ENCODE measurements at places on chromosomes 6 and 20. TPM values are rescaled to one million over a fixed set of nuclear protein-coding genes. Genes with fewer than 3 reads are reported as not detected.

The SLC16A10 gene
- 12.6 TPM for total RNA-seq

The RIPPLY2 gene
- not detected for total RNA-seq

- H3K4me3 ChIP-seq: no peak overlapping the region
- H3K36me3 ChIP-seq: no peaks in the 10 kb centered on the region
- no peak for DNase-seq
- H3K27me3 ChIP-seq: no peaks in the 10 kb centered on the region
- no peaks in the 10 kb centered on the region for H3K4me1 ChIP-seq
These were observed 479.0 kb upstream of the CITED2 start for GRCh38 chr6:139853302-139853992.

GRCh38 chr20:51034476-51034875, 11.6 kb upstream of the KCNG1 start:
- no peak overlapping the region for H3K27ac ChIP-seq
- no peak for DNase-seq
- H3K36me3 ChIP-seq: no peaks in the 10 kb centered on the region
- no peaks in the 10 kb centered on the region for H3K4me1 ChIP-seq

- DNase-seq: no peak
- H3K4me3 ChIP-seq: no peak overlapping the region
- H3K36me3 ChIP-seq: no peaks in the 10 kb centered on the region
- no peaks in the 10 kb centered on the region for H3K27me3 ChIP-seq
- H3K4me1 ChIP-seq: peaks cover 10% of the 10 kb centered on the region
- no peak overlapping the region for H3K27ac ChIP-seq
These were observed 397.4 kb downstream of the MAFB start for GRCh38 chr20:40291493-40292135.

The NKX2-2 gene
- total RNA-seq: not detected

DNA sequence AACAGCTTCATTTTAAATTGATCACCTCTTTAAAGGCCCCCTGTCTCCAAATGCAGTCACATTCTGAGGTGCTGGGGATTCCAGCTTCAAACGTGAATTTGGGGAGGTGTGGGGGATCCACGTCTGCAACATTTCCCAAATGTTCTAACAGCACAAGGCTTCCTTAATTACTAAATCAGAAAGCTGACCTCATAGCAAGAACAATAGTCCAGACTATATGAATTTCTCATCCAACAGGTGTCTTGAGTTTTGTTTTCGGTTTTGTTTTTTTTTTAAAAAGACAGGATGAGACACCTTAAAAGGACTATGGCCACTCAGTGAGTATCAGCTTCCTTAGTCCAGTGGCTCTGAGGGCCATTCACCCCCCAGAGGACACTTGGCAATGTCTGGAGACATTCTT, 11.5 kb downstream of the ATP9A start:
- H3K4me3 ChIP-seq: no peak overlapping the region
- H3K27ac ChIP-seq: no peak overlapping the region
- no peaks in the 10 kb centered on the region for H3K27me3 ChIP-seq
- H3K36me3 ChIP-seq: no peaks in the 10 kb centered on the region

- H3K4me3 ChIP-seq: no peak overlapping the region
- H3K27ac ChIP-seq: no peak overlapping the region
- DNase-seq: no peak
- no peaks in the 10 kb centered on the region for H3K27me3 ChIP-seq
- H3K4me1 ChIP-seq: no peaks in the 10 kb centered on the region
- no peaks in the 10 kb centered on the region for H3K36me3 ChIP-seq
These were observed 281.6 kb downstream of the PLCB1 start for GRCh38 chr20:8413691-8414090.

DNA sequence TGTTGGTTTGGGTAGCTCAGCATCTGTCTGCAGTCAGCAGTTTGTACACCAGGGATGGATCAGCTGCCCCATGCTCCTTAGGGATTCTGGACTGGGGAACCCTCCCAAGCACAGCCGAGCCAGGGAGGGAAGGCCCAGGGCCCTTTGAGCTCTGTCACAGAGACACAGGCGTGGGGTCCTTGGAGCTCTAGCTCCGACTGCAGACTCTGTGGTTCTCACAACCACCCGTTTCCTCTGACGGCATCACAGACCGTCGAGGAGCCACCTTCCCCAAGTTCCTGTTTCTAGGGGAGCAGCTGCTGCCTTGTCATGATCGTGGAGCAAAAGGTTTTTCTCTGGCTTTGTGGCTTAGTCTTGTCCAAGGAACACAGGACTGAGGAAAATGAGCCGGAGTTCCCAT, at the start of gene SLA2:
SLA2 (minus strand) TSS at position 199 of the 400 bp plus-strand sequence. CDS start 4,861 bp downstream, outside the sequence.
- H3K36me3 ChIP-seq: peaks cover under 1% of the 10 kb centered on the region
- no peaks in the 10 kb centered on the region for H3K4me1 ChIP-seq
- no peaks in the 10 kb centered on the region for H3K27me3 ChIP-seq
- H3K27ac ChIP-seq: no peak within 1 kb of the TSS

The ANGPT4 gene
- total RNA-seq: not detected

The CALHM5 gene
- total RNA-seq: 1.4 TPM

- H3K36me3 ChIP-seq: no peaks in the 10 kb centered on the region
- H3K27ac ChIP-seq: no peak overlapping the region
- H3K27me3 ChIP-seq: no peaks in the 10 kb centered on the region
- DNase-seq: no peak
These were observed 202.0 kb upstream of the GMDS start for GRCh38 chr6:2447318-2447920.

GRCh38 chr20:63577317-63577894, 3.4 kb upstream of the HELZ2 start:
- no peaks in the 10 kb centered on the region for H3K4me1 ChIP-seq
- H3K36me3 ChIP-seq: no peaks in the 10 kb centered on the region
- H3K4me3 ChIP-seq: no peak overlapping the region
- H3K27me3 ChIP-seq: no peaks in the 10 kb centered on the region
- peak; percentile 80 for DNase-seq
- H3K27ac ChIP-seq: no peak overlapping the region

DNA sequence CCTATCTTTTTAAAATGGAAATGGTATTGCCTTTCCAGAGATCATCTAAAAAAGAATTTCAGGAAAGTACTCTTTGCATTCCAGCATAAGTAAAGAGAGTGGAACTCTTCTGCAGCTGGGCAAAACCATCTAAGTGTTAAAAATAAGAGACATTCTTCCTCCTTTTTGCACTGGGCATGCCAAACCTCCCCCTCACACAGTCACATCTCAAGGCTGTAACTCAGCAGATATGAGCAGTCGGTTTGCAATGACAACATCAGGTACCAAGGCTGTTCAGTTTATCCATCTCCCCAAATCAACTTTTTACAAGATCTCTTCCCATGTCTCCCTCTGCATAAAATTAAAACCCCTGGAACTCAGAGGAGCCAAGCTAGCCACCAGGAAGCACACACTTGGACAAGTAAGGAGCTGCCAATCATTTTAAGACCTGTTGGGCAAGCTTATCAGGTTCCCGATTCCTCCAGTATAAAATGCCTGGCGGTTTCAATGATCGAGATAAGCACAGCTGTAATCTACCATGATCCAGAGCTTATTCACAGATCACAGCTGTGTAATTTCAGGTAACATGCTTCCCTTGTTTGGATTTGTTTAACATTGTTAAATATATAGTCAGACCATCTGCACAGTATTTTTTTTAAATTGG, 23.2 kb downstream of the ID4 start:
- no peak overlapping the region for H3K4me3 ChIP-seq
- H3K4me1 ChIP-seq: no peaks in the 10 kb centered on the region
- no peak for DNase-seq
- H3K27ac ChIP-seq: no peak overlapping the region
- no peaks in the 10 kb centered on the region for H3K27me3 ChIP-seq
- no peaks in the 10 kb centered on the region for H3K36me3 ChIP-seq

GRCh38 chr6:121506761-121507754, 71.6 kb downstream of the GJA1 start:
- no peak overlapping the region for H3K27ac ChIP-seq
- no peaks in the 10 kb centered on the region for H3K27me3 ChIP-seq

The TBX18 gene
- 1.3 TPM for total RNA-seq

DNA sequence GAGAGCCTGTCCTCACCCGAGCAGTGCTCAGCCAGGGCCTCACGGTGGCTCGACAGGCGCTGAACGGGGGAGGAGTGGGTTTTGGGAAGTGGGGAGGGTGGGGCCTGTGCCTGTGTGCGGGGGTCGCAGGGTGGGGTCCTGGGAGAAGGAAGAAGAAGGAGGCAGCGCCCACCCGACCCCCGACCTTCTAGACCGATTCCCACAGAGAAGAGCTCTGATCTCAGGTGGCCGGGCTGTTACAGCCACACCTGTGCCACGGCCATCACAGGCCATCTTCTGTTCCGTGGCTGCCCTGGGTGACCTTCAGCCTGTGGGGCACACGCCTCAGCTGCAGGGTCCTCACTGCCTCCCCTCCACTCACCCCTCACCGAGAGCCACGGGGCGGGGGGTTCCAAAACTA, 41.4 kb upstream of the GATA5 start:
- peaks cover 7% of the 10 kb centered on the region for H3K4me1 ChIP-seq
- H3K27me3 ChIP-seq: peaks cover 3% of the 10 kb centered on the region
- no peaks in the 10 kb centered on the region for H3K36me3 ChIP-seq
- no peak overlapping the region for H3K4me3 ChIP-seq

DNA sequence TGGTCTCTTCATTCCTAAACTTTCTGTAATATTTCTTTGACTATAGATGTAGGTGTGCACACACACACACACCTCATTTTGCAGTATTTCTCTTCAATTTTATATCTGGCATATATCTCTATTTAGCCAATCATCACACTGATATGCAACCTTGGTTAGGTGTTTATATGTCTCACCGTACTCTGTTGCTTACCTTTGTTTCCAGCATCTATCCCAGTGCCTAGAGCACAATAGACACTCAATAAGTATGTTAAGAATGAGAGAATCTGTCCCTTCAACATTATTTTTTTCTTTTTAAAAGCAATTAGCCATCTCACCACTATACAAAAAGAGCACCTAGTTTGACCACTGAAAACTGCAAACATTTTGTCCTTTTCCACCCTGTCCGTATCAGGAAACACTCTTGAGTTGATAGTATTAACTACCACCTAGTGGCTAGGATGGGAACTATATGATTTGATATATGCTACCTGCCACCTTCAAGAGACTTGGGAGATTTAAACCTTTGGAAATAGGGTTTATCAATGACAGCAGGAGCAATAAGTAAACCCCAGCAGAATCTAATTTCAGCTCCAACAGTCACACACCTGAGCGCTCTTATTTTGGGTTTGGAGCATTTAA, 48.7 kb upstream of the RSPO3 start:
- DNase-seq: no peak
- H3K36me3 ChIP-seq: no peaks in the 10 kb centered on the region
- H3K27ac ChIP-seq: no peak overlapping the region
- no peaks in the 10 kb centered on the region for H3K27me3 ChIP-seq
- H3K4me3 ChIP-seq: no peak overlapping the region

The HMGCLL1 gene
- 1.6 TPM for total RNA-seq

DNA sequence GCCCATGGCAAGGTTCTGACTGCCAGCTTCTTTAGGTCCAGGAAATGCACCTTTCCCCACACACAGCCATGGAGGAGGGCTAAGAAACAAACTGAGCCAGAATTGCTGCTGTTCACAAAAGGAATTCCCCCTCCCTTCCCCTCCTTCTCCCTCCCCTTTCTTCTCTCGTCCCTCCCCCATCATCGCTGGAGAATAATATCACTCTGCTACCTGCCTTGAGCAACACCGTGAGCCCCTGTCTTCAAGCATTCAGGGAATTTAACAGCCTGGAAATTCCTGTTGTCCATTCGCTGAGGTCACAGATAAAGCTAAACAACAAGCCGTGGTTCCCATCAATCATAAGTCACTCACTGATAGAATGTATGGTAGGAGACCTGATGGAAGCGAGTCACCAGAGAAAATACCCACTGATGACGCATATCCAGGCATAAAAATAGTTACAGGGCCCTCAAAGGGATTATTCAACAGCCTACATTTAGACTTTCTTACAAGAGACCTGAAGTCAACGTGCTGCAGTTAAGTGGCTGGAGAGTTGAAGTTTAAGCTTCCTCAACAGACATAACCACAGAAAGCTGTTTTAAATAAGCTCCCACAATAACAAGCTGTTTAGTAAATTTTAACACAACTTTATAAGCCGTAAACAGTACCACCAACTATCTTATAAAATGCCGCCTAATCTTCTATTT, 59.7 kb downstream of the HIVEP2 start:
- peak overlapping the region; percentile 75 for H3K27ac ChIP-seq
- H3K36me3 ChIP-seq: no peaks in the 10 kb centered on the region
- peak; percentile 38 for DNase-seq
- peaks cover 41% of the 10 kb centered on the region for H3K4me1 ChIP-seq
- H3K27me3 ChIP-seq: no peaks in the 10 kb centered on the region

DNA sequence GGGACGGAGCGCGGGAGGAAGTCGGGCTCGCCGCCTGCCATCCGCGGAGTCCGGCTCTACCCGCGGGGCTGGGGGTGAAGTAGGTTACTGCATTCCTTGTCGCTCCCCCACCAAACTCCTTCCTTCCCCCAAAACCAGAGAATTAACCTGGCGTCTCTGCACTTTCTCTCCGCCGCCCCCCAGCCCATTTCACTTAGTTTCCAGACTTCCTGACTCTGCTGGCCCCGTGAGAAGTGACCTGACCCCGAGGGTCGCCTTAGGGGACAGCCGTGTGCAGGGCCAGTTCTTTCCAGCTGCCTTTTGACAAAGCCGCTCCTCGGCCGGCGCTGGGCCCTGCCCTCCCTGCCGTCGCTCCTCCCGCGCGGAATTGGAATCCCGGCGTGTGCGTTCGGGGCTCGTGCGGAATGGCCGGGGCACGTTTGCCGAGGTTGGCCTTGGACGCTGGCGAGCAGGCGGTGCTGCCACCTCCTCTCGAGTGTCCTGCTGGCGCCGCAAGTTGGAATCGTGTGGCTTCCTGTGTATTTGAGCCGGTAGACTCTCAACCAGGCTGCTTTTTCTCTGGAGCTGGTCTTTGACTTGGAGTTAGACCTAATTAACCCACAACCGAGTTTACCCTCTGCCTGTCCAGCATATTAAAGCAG, 650 bp downstream of the DCBLD1 start:
- peak overlapping the region; percentile 76 for H3K4me3 ChIP-seq
- peak; percentile 84 for DNase-seq
- H3K27me3 ChIP-seq: no peaks in the 10 kb centered on the region
- H3K36me3 ChIP-seq: no peaks in the 10 kb centered on the region
- peak overlapping the region; percentile 83 for H3K27ac ChIP-seq
